Esophagus (tissue), 2 donors: ENCODE measurements at places on chromosomes 3 and 15. TPM values are rescaled to one million over a fixed set of nuclear protein-coding genes. Genes with fewer than 3 reads are reported as not detected.

ABI3BP gene
- 4.0 TPM for polyA plus RNA-seq

ITIH1 gene
- polyA plus RNA-seq = not detected

CTXN2 gene
- not detected for polyA plus RNA-seq

GP9 gene
- not detected for polyA plus RNA-seq

CD200 gene
- 0.90 TPM for polyA plus RNA-seq

TRH gene
- not detected for polyA plus RNA-seq

TMEM45A gene
- 9.0 TPM for polyA plus RNA-seq
